GM23338 (cell line): ENCODE measurements at places on chromosomes 5 and 9.

- H3K27me3 ChIP-seq, result no peaks in the 10 kb centered on the region; the same call in 1 of the 2 replicates
- DNase-seq, result no peak
- no peaks in the 10 kb centered on the region for H3K36me3 ChIP-seq
- H3K4me3 ChIP-seq, result peak overlapping the region; percentile 95
- no peak overlapping the region for H3K27ac ChIP-seq
Observed at GRCh38 chr5:9544056-9544455, 1.8 kb downstream of the SEMA5A start.

DNA sequence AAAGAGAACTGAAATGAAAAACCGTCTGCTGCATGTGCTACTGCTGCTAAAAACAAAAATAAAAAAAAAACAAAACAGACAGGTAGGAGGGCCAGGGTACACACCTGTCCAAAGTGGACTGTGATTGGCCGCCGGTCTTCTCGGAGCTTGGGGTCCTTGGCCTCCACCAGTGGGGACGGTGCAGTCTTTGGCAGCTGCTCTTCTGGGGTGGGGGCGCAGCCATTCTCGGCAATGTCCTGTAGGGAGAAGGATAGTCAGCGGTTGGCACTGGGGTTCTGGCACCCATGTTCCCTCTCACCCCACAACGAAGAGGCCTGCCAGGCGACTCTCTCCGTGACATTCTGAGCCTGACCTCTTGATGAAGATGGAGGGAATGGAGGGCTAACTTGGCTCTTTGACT lies 84.3 kb downstream of the CRB2 start:
- H3K4me1 ChIP-seq, result peaks cover 20% of the 10 kb centered on the region
- no peak overlapping the region for H3K27ac ChIP-seq
- H3K27me3 ChIP-seq, result no peaks in the 10 kb centered on the region
- H3K4me3 ChIP-seq, result no peak overlapping the region
- no peaks in the 10 kb centered on the region for H3K36me3 ChIP-seq

GRCh38 chr9:33455945-33456344 lies 8.6 kb upstream of the AQP3 start:
- no peak overlapping the region for H3K27ac ChIP-seq
- H3K27me3 ChIP-seq, result no peaks in the 10 kb centered on the region

- H3K27ac ChIP-seq, result no peak overlapping the region
- DNase-seq, result no peak
- peaks cover 96% of the 10 kb centered on the region for H3K27me3 ChIP-seq
- peak overlapping the region; percentile 62 for H3K4me3 ChIP-seq
Observed at GRCh38 chr5:43041110-43041668, 1.1 kb upstream of the ANXA2R start.

- H3K27ac ChIP-seq, result no peak overlapping the region
- H3K4me1 ChIP-seq, result no peaks in the 10 kb centered on the region
- H3K27me3 ChIP-seq, result no peaks in the 10 kb centered on the region
- no peak for DNase-seq
- no peak overlapping the region for H3K4me3 ChIP-seq
- H3K36me3 ChIP-seq, result no peaks in the 10 kb centered on the region
Observed at GRCh38 chr9:98989036-98990000, 45.6 kb downstream of the COL15A1 start.
